Vagina (tissue), 2 donors: ENCODE measurements at places on chromosomes 13 and 19.

DNA sequence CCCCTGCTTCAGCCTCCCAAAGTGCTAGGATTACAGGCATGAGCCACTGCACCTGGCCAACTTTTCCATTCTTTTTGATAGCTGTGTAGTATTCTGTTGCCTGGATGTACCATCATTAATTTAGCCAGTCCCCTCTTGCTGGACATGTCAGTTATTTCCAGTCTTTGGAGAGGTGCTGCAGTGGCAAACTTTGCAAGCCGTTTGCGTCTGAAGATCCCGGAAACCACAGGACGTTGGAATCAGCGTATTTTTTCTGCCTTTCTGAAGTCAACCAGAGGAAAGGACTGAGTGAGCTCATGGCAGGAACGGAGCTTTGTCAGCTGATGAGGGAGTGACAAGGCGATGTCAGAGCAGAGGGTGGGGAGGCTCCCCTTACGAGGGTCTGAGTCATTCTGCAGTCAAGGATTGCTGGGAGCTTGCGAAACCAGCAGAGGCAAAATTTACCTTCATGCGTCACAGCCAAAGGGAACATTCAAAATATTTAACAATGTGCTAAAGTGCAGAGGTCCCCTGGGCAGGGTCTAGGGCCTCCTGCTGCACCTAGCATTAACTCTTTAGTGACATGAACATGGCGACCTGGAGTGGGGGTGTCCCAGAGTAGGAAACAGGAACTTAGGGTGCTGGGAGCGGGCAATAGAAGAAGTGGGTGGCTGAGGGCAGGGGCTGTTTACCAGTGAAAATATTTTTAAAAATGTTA lies 5.6 kb downstream of the C5AR1 start:
- peak overlapping the region; percentile 52 for H3K27ac ChIP-seq
- DNase-seq, result no peak
- no peak overlapping the region for H3K4me3 ChIP-seq

- H3K27me3 ChIP-seq, result no peaks in the 10 kb centered on the region
- no peak for DNase-seq
- no peaks in the 10 kb centered on the region for H3K36me3 ChIP-seq
- no peak overlapping the region for H3K4me3 ChIP-seq
These were observed 10.1 kb upstream of the ACER1 start for GRCh38 chr19:6343462-6343861.

- no peaks in the 10 kb centered on the region for H3K36me3 ChIP-seq
- H3K27me3 ChIP-seq, result no peaks in the 10 kb centered on the region
- peaks cover 34% of the 10 kb centered on the region for H3K4me1 ChIP-seq
- DNase-seq, result no peak
These were observed at the start of gene PPFIA3 for GRCh38 chr19:49119411-49120324. Gene PPFIA3 (plus strand): TSS chr19:49119544. CDS start chr19:49127874, 8,330 bp downstream.

DNA sequence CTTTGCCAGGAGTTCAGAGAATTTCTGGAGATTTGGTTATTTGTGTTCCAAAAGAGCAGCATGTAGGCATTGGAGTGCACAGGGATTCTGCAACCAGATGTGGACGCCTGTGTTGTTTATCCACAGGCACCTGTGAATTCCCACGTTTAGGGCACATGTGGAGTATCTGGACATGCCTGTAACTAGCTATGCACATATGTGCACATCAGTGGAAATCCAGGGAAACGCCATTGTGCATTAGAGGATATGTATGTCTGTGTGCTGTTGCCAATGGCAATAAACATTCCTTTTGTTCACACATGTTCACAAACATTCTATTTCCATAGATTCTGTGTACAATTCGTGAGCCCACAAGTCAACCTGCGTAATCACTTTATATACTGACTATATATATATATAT lies 34.7 kb downstream of the OLFM2 start:
- no peaks in the 10 kb centered on the region for H3K4me1 ChIP-seq
- H3K27ac ChIP-seq, result no peak overlapping the region
- no peak for DNase-seq
- H3K27me3 ChIP-seq, result no peaks in the 10 kb centered on the region

- DNase-seq, result no peak
- H3K36me3 ChIP-seq, result no peaks in the 10 kb centered on the region
- peak overlapping the region; percentile 26 for H3K4me3 ChIP-seq
- H3K27ac ChIP-seq, result peak overlapping the region; percentile 70
- peaks cover 38% of the 10 kb centered on the region for H3K4me1 ChIP-seq
These were observed 328 bp downstream of the CYP4F12 start for GRCh38 chr19:15673176-15673654.

DNA sequence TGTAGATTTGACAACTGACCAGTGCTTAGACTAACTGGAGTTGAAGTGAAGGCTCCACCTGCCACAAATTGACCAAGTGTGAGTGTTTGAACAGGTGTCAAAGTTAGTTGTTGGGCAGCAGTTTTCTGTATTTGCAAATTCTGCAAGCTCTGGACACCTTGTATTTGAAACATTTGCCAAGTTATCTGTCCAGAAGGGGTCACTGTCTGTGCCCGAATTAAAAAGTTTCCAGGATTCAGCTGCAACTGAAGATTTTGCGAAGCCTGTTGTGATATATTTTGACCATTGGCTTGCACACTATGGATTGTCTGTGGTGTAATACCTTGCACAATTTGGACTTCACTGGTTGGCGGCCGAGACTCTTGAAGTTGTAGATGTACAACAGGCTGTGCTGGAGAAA lies 1690.7 kb downstream of the SLITRK5 start:
- no peaks in the 10 kb centered on the region for H3K27me3 ChIP-seq
- no peak for DNase-seq
- H3K4me1 ChIP-seq, result no peaks in the 10 kb centered on the region
- H3K36me3 ChIP-seq, result no peaks in the 10 kb centered on the region
- H3K27ac ChIP-seq, result no peak overlapping the region

- H3K4me1 ChIP-seq, result no peaks in the 10 kb centered on the region
- no peak overlapping the region for H3K27ac ChIP-seq
- no peaks in the 10 kb centered on the region for H3K27me3 ChIP-seq
These were observed 277.5 kb upstream of the SOX1 start for GRCh38 chr13:111789420-111789819.

DNA sequence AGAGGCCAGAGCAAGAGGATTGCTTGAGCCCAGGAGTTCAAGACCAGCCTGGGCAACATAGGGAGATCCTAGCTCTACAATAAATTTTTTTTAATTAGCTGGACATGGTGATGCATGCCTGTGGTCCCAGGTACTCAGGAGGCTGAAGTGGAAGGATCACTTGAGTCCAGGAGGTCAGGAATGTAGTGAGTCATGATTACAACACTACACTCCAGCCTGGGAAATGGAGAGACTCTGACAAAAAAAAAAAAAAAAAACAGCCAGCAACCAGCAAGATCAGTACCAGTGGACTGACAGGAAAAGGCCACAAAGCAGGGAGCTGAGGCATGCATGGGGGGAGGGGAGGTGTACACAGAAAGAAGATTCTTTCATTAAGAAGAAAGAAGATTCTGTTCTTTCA lies 52.7 kb upstream of the RFXAP start:
- no peak overlapping the region for H3K4me3 ChIP-seq
- H3K4me1 ChIP-seq, result no peaks in the 10 kb centered on the region
- no peak for DNase-seq
- no peak overlapping the region for H3K27ac ChIP-seq

GRCh38 chr19:46783670-46784069 lies 4.7 kb downstream of the SLC1A5 start:
- DNase-seq, result no peak
- peak overlapping the region; percentile 93 for H3K27ac ChIP-seq
- no peak overlapping the region for H3K4me3 ChIP-seq
- H3K4me1 ChIP-seq, result peaks cover 57% of the 10 kb centered on the region
- H3K36me3 ChIP-seq, result peaks cover 51% of the 10 kb centered on the region

- H3K27me3 ChIP-seq, result no peaks in the 10 kb centered on the region
- no peaks in the 10 kb centered on the region for H3K36me3 ChIP-seq
- no peaks in the 10 kb centered on the region for H3K4me1 ChIP-seq
- DNase-seq, result no peak
- H3K4me3 ChIP-seq, result no peak overlapping the region
These were observed 171.3 kb downstream of the CACNA1A start for GRCh38 chr19:13334801-13335481.

DNA sequence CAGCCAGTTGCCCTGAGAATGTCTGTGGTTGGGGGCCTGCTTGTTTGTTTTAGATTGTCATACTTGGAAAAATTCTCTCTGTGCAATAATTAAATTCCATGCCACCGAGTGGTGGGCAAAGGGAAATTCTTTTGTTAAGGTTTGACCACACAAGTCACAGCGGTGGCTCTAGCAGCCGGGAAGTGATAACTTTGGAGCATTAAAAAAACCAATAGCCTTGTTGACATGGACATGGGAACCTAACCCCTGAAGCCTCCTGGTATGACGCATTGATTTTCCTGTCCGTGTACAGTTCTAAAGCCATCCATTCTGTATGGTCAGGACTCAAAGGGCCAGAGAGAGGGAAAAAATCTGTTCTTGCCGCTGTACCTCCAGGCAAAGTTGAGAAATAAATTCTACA lies 384.9 kb upstream of the ZNF507 start:
- no peaks in the 10 kb centered on the region for H3K27me3 ChIP-seq
- H3K4me3 ChIP-seq, result no peak overlapping the region
- H3K27ac ChIP-seq, result no peak overlapping the region

- DNase-seq, result no peak
- peak overlapping the region; percentile 86 for H3K4me3 ChIP-seq
- peak overlapping the region; percentile 79 for H3K27ac ChIP-seq
- peaks cover 52% of the 10 kb centered on the region for H3K4me1 ChIP-seq
- H3K27me3 ChIP-seq, result no peaks in the 10 kb centered on the region
These were observed 922 bp downstream of the EBPL start for GRCh38 chr13:49690133-49690994.

- no peak overlapping the region for H3K27ac ChIP-seq
- no peak overlapping the region for H3K4me3 ChIP-seq
- H3K4me1 ChIP-seq, result peaks cover 30% of the 10 kb centered on the region
These were observed 44.6 kb upstream of the GRTP1 start for GRCh38 chr13:113408562-113408961.

- DNase-seq, result no peak
- no peaks in the 10 kb centered on the region for H3K4me1 ChIP-seq
- no peak overlapping the region for H3K4me3 ChIP-seq
These were observed 309.4 kb downstream of the OXGR1 start for GRCh38 chr13:96684907-96685306.

GRCh38 chr13:106354961-106355360 lies 180.5 kb downstream of the EFNB2 start:
- H3K27me3 ChIP-seq, result no peaks in the 10 kb centered on the region
- H3K27ac ChIP-seq, result no peak overlapping the region
- no peak for DNase-seq
- H3K4me3 ChIP-seq, result no peak overlapping the region
- no peaks in the 10 kb centered on the region for H3K4me1 ChIP-seq
- H3K36me3 ChIP-seq, result no peaks in the 10 kb centered on the region

DNA sequence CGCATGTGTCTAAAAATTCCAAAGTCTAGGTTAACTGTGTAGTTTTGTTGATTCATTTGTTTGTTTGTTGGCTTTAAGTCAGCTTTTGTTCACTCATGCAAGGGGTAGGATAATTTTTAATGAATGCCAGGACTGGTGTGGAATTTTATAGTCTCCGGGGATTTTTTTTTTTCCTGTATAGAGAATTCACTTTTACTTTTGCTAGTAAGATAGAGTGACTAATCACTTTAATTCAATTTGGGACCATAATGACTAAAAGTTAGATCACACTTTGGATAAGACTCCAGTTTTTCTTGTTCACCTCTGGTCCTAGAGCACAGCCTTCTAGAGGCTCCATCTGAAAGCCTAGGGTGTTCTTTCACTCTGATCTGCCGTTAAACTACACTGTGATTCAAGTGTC lies 1690.0 kb downstream of the PCDH9 start:
- no peaks in the 10 kb centered on the region for H3K36me3 ChIP-seq
- no peak for DNase-seq

DNA sequence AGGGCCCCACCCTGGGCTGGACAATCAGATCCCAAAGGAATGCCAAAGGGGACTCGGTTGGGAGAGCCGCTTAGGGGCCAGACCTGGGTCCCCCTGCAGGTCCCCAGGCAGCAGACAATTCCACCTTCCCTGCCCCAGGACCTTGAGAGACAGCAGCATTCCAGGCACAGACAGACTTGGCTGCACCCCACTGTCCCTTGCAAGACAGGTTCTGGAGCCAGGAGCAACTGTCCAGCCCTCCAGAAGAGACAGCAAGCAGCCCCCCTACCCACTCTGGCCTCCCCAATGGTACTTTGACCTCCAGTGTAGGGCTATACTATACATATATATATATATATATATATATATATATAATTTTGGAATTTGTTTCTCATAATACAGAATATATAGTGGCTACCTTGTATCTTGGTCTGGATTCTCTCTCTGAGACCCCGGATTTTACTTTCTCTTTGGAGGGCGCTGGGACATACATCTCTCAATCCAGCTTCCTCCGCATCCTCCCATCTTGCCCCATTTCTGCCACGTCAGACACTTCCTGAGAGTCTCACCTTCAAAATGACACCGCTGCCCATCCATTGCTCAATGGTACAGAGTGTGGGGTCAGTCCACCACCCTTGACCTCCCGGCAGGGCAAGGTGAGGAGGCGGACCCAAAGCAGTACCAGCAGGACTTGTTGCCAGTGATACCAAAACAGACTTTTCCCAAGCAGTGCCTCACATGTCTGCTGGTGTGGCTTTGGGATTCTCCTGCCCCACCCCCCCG lies 12.7 kb downstream of the SMIM24 start:
- no peak overlapping the region for H3K4me3 ChIP-seq
- H3K36me3 ChIP-seq, result peaks cover 14% of the 10 kb centered on the region
- DNase-seq, result no peak
- peak overlapping the region; percentile 68 for H3K27ac ChIP-seq
- H3K4me1 ChIP-seq, result peaks cover 22% of the 10 kb centered on the region
- H3K27me3 ChIP-seq, result no peaks in the 10 kb centered on the region

DNA sequence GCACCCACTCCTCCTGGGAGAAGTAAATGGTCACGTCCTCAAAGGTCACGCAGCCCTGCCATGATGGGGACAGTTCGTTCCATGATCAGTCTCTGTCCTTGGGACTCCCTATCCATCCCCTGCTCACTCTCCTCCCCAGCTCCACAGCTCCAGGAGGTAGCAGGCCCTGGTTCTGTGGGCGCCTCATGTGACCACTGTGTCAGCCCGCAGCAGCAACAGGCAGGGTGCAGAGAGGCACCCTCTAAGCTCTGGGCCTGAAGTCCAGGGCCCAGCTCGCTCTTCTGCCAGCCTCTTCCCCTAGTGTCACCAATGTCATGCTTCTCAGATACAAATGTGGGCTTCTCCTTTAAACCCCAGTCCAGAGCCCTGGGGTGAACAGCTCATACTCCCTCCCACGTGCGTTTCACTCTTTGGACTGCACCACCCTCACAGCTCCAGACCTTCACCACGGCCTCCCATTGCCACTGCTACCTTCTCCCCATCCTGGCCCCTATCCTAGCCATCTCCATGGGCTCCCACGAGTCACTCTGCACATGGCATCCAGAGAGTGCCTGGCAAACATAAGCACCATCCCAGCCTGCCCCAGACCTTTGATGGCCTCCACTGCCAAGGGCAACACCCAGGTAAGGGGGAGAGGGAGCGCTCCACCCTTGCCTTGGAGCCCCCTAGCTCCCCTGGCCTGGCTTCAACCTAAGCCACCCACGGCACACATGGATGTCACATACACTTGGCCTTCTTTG lies 2.9 kb downstream of the ZNF792 start:
- no peaks in the 10 kb centered on the region for H3K27me3 ChIP-seq
- H3K4me3 ChIP-seq, result no peak overlapping the region
